ENCODE measurements at places on chromosomes 16 and 17.

- DNase-seq, result no peak
Observed at GRCh38 chr16:8893426-8893825, 11.3 kb downstream of the LITAFD start.

- DNase-seq, result no peak
Observed at GRCh38 chr17:79305768-79306423, 231.3 kb downstream of the ENGASE start.

GRCh38 chr17:213286-214105, 32.0 kb upstream of the DOC2B start:
- no peak for DNase-seq

DNA sequence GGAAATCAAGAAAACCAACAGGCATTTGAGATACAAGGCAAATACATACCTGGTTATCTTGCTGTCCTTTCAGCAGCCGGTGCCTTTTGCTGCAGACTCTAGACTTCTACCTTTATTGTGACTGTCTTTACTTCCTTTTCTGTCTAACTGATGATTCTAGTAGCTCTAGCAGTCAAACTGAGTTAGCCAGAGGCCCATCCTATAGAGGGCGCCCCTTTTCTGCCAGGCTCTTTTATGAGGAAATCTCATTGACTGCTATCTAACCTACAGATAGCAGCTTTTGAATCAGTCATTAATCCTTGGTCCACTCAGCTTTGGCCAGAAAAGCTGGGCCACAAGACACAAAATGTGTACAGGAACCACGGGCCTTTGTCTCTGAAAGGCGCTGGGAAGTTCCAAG, 87.5 kb upstream of the WSB1 start:
- DNase-seq, result no peak

DNA sequence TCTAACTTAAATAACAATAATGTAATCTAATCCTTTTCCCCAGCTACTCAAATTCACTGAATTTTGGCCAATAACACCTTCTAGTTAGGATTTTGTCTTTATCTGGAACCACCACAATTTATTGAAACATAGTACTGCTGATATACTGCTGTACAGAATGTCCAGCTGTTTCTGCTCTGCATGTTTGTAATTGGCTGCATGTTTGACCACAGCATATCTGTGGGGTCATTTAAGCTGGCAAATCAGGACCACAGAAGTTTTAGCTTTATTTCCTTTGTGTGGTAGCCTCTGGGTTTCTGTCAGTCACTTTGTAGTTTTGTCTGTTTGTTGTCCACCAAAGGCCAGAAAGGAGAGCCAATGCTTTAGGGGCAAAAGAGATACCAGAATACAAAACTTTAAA, 22.2 kb upstream of the RAB11FIP4 start:
- DNase-seq, result no peak

DNA sequence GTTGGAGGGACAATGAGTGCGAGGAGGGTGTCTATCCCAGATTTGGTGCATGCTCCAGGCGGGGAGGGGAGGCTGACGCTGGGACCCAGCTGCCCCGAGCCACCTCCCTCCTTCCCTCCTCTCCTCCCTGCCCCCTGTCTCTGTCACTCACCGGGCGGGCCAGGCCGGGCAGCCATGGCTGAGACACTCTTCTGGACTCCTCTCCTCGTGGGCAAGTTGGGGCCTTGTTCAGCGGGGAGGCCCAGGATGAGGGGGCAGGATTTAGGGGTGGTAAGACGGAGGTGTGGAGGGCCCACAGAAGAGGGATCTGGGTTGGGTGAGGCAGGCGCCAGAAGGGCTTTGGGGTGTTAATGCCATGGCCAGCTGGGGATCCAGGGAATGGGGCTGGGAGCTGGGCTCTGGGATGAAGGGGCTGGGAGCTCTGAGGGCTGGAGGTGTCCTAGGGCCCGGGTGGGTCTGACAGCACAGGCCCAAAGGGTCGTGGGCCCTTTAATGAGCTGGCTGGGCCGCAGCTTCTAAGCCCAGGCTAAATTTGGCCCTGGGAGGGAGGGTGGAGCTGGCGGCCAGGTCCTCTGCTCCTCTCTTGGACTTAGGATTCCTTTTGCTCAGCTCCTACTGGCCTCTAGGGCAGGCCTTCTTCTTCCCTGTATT, at the start of gene SGCA:
Gene SGCA, plus strand, starts transcription at position 139 of the 651 bp plus-strand sequence. Its CDS starts 36 bp downstream, at position 175.
- no peak for DNase-seq

GRCh38 chr17:58368860-58369213, 16.8 kb upstream of the SUPT4H1 start:
- no peak for DNase-seq

GRCh38 chr16:62545039-62545438, 508.8 kb upstream of the CDH8 start:
- no peak for DNase-seq

DNA sequence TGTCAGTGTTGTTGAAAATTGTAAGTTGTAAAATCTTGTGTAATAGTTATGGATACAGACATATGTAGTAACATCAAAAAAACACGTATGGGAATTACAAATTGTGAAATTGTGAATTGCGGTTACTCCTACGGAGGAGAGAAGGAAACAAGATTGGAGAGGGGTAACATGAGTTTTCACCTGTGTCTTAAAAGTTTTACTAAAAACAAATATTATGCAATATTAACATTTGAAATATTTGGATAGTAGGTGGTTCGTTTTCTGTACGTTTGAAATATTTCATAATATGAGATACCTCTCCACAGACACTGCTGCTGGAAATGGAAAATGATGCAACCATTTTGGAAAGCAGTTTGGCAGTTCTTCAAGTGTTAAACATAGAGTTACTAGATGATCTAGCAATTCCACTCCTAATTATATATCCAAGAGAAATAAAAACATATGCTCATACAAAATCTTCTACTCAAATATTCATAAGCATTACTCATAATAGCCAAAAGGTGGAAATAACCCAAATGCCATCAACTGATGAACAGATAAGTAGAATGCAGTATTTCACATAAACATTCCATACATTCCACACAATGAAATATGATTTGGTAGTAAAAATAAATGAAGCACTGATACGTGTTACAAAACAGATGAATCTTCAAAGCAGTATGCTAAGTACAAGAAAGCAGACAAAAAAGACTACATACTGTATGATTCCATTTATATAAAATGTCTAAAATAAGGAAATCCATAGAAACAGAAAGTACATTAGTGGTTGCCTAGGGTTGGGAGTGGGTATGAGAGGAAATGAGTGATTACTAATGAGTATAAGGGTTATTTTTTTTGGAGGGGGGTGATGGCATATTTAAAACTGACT, 40.7 kb upstream of the ABCA10 start:
- DNase-seq, result no peak

DNA sequence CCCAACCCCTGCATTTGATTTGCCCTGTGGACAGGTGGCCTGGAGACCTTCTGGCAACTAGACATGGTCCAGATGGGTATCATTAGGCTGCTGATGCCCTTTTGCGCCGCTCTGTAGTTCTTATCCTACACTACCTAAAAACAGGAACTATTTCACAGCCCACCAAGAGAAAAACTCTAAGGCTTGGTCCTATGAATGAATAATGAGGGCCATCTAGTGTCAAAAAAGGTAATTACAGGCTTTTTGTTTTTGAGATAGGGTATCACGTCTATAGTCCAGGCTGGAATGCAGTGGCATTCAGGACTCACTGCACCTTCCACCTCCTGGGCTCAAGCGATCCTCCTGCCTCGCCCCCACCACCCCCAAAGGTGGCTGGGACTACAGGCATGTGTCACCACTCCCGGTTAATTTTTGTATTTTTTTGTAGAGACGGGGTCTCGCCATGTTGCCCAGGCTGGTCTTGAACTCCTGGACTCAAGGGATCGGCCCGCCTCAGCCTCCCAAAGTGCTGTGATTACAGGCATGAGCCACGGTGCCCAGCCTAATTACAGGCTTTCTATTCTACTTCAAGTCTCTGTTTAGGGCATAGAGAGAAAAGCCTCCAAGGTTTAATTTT, 20.9 kb downstream of the COIL start:
- DNase-seq, result no peak

DNA sequence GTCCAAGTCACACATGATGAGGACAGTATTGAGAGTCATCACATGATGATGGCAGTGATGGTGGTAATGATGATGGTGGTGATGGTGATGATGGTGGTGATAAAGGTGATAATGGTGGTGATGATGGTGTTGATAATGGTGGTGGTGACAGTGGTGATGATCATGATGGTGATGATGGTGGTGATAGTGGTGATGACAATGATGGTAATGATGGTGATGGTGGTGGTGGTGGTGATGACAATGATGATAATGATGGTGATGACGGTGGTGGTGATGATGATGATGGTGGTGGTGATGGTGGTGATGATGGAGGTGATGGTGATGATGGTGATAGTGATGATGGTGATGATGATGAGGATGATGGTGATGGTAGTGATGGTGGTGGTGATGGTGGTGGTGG, 190.2 kb upstream of the ZNF469 start:
- DNase-seq, result no peak

DNA sequence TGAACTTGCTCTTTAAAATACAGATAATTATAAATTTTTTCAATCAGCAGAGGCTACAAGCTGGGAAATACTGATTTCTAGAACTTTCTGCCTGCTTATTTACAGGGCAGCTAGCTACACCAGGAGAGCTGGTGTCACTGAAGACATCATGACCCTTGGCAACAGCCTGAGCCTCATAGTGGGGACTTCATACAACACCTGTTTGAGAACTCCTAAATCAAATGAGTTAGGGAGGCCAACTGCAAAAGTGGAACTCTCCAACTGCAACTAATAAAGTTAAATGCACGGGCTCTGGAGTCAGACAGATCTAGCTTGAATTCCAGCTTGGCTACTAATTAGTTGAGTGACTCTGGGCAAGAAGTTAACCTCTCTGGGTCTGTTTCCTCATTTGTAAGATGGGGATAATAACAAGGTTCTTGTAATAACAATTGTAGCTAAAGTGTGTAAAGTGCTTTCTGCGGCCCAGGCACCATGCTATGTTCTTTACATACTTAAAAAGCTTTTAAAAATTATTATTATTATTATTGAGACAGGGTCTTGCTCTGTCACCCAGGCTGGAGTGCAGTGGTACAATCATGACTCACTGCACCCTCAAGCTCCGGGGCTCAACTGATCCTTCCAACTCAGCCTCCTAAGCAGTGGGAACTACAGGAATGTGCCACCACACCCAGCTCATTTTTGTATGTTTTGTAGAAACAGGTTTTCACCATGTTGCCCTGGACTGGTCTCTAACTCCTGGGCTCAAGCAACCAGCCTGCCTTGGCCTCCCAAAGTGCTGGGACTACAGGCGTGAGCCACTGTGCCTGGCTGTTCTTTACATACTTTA, 33.4 kb downstream of the VAC14 start:
- DNase-seq, result no peak

DNA sequence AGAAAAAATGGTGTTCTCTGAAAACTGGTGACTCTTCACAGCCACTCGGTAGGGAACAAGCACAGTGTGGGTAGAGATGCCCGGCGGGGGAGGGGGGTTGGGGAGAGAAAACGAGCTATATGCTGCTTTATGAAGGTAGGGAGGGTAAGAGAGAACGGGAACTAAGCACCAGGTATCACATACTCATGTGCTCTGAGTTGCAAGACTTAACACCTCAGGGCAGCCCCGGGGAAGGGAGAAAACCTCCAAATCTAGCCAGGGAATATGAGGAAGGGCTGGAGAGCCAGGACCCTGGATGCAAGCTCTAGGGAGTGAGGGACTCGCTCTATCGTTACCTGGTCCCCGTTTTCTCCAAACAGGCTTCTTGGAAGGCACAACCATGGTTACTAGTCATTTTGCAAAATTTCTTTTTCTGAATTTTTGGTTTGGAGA, 35.3 kb downstream of the HIC1 start:
- no peak for DNase-seq

DNA sequence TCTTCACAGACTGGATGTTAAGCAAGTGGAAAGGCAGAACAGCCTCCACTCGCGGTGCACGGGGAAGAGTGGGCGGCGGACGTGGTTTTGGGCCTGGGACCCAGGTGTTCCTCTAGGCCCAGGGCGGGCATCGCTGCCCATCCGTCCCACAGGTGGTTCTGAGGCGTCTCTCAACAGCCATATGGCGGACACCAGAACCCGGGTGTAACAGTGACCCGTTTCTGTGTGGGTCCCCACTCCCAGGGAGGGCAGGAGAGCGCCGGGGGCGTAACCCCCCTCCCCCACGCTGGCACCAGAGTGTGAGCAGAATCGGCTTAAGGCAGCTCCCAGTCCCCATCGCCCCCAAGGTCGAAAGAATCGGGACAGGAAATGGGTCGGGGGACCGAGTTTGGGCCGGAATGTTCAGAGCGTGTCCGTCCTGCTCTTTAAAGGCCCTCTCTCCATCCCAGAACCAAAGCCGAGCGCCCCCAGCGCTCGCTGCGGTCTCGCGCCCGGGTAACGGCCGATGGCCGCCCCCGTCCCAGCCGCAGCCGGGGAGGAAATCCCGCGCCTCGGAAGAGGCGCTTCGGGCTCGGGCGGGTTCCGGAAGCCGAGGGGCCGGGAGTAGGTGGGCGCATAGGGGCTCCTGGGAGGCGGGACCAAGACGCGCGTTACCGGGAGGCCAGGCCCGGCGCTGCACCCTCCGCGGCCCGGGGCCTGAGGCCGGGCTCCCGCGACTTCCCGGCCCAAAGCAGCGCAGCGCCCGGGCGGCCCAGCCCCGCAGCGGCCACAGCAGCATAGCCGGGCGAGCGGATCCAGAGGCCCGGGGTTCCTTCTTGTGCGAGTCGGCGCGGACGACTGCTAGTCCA, at the start of gene TK2:
Gene TK2, minus strand, starts transcription at position 839 of the 848 bp plus-strand sequence. Its CDS starts 61 bp downstream, at position 778.
- DNase-seq, result no peak

DNA sequence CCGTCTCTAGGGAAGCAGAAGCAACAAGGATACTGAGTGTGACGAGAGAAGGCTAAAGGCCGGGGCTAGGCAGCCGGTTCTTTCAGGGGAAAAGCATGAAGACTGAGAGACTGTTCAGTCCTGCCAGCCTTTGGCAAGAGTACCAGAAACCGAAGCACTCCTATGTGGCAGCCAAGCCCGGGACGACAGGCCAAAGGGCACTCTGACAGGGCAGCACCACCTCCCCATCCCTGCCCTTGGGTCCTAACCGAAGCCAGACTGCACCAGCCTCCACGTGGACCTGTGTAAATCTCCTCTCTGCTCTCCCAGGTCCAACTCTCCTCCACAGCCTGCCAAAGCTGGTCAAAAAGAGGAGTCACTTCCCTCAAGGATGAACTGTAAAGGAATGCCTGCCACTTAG, 23.5 kb upstream of the ALOX15 start:
- no peak for DNase-seq

GRCh38 chr17:61203671-61204131, 195.9 kb upstream of the TBX2 start:
- DNase-seq, result no peak

GRCh38 chr16:85312642-85313525, 200.6 kb upstream of the CIBAR2 start:
- no peak for DNase-seq

- DNase-seq, result no peak
Observed at GRCh38 chr17:50835301-50836234, at the start of gene WFIKKN2. TSS of gene WFIKKN2 (plus strand) at chr17:50835586. CDS start at chr17:50835938, 352 bp downstream.
